ENCODE measurements at places on chromosomes 11 and 22. TPM values are rescaled to one million over a fixed set of nuclear protein-coding genes. Genes with fewer than 3 reads are reported as not detected.

The SMIM38 gene
- 0.78 TPM for total RNA-seq

The C11orf91 gene
- total RNA-seq = not detected

The BTG4 gene
- total RNA-seq = not detected

The OR5A1 gene
- not detected for total RNA-seq

All from occipital lobe (tissue), 3 donors.